ENCODE measurements at places on chromosomes 11 and 22.

GRCh38 chr11:111565114-111565720 is 24.7 kb downstream of the LAYN start:
- peak; percentile 59 for DNase-seq

DNA sequence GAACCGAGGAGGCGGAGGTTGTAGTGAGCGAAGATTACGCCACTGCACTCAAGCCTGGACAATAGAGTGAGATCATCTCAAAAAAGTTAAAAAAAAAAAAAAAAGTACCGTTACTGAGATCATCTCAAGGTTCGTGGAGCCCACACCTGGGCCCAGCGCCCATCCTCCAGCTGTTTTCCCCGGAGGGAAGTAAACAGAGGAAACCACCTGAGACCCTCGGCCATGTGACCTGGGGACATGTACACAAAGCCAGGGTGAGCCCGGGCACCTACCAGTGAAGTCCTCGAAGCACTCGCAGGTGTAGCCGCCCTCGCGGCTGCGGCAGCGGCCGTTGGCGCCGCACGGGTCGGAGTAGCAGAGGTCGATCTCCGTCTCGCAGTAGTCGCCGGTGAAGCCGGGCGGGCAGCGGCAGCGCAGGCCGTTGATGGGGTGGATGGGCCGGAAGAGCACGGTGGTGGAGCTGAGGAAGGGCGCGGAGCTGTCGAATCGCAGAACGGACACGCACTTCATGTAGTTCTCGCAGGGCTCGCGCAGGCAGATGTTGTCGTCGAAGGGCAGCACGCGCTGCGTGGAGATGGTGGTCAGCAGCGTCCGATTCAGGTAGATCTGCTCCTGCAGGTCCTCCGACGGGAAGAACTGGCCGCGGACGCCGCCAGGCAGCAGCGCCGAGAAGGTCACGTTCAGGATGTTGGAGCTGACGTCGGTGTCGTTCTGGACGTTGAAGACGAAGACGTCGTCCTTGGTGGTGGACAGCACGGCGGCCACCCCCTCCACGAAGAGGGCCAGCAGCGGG is 73.8 kb downstream of the CELSR1 start:
- DNase-seq, result no peak

DNA sequence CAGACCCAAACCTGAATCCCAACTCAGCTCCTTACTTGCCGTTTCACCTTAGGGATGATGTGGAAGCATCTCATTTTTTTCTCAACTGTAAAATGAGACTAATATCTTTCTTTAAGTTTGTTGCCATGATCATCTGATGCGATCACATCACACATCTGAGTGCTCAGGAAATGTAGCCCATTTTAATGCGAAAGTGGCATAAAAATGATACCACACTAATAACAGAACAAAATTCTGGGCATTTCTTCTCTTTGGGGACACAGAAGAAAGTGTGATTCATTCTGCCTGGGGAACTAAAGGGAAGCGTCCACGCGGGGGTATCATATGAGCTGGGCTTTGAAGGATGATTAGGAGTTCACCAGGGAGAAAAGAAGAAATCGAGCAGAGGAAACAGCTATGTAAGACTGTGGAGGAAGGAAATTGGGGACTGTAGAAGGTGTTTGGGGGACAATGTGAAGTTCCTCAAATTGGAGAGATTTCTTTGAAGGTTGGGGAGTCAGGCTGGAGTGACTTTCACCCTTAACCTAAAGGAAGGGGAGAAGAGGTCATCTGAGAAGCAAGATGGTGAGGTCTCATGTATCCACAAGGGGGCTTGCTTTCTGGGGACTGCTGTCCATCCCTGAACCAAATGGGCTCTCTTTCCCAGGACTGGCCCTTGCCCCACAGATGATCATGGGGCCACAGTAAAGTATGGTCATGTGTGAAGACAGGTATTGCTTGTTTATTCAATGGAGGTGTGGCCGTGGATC is 49.7 kb upstream of the NNMT start:
- no peak for DNase-seq

- no peak for DNase-seq
These were observed 27.5 kb upstream of the P4HA3 start for GRCh38 chr11:74338963-74339362.

DNA sequence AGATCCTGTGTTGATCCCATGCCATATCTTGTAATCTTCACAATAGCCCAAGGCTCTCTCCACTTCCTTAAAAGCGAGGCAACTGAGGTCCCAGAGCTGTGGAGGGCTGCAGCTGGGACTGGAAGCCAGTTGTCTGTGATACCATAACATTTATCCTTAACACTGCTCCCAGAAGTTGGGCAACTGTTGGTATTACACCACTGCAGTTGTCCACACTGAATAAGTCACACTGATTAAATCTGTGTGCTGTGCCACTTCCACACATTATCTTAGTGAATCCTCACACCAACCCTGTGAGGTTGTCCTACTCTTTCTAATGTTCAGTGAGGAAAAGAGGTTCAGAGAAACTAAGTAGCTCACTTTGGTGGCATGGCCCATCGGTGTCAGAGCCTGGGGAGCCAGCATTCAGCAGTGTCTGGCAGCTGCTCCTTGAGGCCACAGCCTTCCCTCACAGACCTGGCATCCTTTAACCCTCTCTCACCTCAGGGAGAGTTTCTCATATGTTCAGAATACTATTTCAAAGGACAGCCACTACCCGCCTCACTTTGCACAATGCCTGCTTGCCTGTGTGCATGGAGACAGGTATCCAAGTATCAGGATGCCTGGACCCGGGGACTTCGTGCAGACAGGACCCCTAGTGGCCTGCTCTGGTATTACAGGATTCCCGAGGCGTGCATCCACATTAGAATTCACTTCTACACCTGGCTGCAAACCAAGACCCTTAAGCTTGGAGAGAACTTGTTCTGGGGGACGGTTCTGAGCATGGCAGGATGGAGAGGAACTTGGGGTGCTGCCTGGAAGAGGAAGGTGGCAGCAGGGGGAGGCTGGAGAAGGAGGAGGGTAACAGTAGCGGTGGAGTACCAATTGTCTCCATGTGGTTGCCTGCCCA is 221.9 kb upstream of the TBCEL start:
- peak; percentile 32 for DNase-seq

DNA sequence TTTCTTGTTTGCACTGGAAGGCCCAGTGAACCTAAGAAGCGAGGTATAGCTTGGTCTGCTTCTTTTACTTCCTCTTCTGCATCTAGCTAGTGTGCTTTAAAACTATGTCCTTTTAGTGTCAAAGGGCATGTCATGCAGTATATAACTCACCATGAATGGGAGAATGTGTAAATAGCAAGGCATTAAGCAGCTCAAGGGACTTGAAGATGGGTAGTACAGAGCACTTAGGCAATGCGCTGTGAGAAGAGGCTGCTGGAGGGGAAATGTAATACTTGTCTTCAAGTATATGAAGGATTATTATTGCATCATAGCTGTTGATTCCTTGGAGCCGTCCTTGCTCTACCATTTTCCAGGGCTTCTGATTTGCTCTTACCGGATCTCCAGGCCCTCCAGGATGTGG is 7.6 kb downstream of the MAML2 start:
- no peak for DNase-seq

DNA sequence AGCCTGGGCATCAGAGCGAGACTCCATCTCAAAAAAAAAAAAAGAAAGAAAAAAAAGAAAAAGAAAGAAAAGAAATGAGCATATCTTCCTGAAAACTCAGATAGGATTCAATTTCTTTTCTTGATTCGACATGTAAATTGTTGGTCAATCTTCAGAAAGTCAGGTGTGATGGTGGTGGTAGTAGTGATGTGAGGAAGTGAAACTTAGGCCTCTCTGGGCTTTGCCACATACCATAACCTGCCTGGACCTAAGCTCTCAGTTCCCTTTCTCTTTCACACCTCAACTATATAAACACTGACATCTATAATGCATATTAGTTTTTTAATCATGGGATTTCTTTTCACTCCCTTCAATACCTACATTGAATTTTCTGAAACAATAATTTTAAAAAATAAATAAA is 98.0 kb upstream of the TBCEL start:
- no peak for DNase-seq

GRCh38 chr11:17719028-17719937 is at the start of gene MYOD1:
MYOD1 (plus strand) TSS chr11:17719571; CDS start chr11:17719783, 212 bp downstream.
- DNase-seq, result no peak

DNA sequence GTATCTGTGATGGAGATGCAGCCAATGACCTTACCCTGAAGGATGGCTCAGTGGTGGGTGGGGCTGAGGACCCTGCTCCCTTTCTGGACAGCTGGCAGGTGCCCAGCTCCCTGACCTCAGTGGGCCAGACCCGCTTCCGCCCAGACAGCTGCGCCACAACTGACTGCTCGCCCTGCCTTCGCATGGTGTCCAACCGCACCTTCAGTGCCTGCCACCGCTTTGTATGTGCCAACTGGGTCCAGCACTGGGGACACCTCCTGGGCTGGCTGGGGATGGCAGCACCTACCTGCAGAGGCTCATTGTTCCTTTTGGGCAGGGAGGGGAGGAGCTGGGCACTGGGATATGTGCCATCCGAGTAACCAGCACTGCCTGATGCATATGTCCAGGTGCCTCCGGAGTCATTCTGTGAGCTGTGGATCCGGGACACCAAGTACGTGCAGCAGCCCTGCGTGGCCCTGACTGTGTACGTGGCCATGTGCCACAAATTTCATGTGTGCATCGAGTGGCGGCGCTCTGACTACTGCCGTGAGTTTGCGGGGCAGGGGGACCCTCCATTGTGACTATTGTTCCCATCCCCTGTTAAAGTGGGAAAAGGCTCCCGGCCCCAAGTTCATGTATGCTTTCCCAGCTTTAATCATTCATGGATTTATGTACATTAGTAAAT is 84.8 kb downstream of the OTOG start:
- no peak for DNase-seq

GRCh38 chr22:37538590-37539357 is 19.6 kb upstream of the CARD10 start:
- DNase-seq, result peak; percentile 85

DNA sequence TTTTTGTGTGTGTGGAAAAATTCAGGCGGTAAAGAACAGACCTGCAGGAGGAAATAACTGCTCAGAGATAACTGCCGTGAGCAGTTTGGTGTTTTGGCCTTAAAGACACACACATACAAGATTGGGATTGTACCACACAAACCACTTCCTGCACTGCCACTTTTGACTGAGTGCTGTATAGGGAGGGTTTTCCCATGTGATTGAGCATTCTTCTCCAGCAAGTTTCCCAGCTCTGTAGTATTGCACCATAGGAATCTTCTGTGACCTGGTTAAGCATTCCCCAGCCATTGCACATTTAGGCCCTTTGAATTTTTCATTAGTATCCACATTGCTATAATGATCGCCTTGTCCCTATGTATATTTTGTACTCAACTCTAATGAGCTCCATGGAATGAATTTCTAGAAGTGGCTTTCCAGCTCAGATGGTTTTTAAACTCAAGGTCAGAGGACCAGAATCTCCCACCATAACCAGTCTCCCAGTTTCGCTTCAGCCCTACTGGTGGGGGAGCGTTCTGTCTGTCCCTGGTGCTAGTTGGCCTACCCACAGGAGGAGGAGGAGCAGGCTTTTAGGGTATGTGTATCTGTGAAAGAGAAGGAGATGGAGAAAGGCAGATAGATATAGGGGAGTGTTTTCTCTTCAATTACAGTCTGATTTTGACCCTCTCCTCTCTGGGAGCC is 9.3 kb downstream of the CD82 start:
- no peak for DNase-seq

DNA sequence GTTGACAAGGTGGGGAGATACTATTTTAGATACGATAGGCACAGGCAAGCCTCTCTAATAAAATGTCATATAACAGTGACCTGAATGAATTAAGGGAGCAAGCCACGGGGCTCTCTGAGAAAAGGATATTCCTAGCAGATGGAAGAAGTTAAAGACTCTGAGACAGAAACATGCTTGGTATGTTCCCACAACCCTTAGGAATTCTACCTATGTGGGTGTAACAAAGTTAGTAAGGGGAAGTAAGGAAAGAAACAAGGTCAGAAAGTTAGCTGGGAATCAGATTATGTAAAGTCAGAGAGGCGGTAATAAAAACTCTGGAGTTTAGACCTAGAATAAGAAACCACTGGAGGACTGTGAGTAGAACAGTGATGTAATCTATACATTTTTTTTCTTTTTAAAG is 59.7 kb upstream of the GDPD4 start:
- DNase-seq, result no peak

GRCh38 chr22:39771486-39771885 is 122.1 kb downstream of the ENTHD1 start:
- DNase-seq, result no peak

GRCh38 chr11:116641561-116642045 is 131.2 kb downstream of the BUD13 start:
- DNase-seq, result no peak

DNA sequence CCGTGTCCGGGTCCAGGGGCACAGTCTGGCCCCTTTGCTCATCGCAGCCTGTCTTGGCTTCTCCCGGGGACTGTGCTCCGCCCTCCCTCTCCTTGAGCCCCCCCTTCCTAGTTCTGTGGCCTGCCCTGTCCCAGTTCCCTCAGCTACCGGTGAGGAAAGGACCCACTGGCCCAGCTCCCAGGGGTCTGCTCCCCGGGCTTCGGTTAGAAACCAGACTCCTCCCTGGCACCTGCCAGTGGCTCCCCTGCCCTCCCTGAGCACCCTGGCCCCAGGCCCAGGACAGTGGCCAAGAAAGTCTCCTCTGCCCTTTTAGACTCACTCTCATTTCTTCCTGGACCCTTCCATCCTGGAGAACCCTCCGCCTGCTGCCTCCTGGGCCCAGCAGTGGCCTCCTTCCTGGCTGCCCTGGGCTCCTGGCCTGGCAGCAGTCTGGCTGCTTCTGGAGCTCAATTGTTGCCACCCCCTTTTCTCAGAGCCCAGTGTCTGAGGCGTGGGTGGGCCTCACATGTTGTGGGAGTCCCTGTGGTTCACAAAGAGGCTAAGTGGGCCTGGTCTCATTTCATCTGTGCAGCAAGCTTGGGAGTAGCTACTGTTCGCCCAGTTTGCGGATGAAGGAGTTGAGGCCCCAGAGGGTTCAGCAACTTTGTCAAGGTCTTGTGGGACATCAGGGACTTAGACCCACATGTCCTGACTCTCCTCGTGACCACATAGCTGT is 12.6 kb downstream of the PRDM11 start:
- DNase-seq, result no peak

DNA sequence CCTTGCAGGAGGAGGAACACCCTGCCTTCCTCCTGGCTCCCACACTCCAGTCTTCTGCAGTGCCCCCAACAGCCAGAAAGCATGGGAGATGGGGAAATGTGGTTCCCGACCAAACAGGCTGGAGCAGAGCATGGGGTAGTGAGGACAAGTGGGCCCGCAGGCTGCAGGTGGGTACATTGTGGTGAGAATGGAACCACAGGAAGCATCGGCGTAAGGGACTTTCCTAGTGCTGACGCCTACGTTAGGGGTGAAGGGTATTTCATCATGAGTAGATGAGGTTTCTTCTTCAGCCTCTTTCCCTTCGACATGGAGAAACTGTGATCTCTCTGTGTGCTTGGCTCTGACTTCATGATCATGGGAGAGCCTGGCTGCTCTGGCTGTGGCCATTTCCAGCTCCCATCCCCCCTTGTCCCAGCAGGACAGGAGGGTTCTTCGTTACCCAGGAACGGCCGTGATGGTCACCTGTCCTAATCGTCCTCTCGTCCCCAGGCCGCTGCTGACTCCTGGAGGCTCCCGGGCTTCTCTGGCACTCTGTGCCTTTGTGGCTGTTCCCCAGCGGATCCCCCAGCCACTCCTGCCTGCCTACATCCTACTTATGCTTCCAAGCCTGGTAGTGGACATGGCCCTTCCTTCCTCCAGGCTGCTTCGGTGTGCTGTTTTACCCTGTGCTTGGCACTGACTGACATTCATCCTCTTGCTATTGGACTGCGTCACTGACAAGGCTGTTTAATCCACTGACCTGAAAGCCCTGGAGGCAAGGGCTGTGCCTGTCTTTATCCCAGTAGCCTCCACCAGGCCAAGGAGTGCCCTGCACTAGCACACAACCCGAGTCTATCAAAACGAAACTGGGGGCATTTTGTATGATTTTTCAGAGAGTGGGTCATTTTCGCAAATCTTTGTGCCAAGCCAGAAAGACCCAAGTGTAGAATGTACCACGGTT is 65.2 kb upstream of the CECR2 start:
- DNase-seq, result peak; percentile 51

Data from activated T-cell treated with anti-CD3 and anti-CD28 coated beads for 24 hours (primary cell).